ENCODE measurements at places on chromosomes 5 and 9.

- DNase-seq: no peak
These were observed 320.3 kb downstream of the SPATA31D1 start for GRCh38 chr9:82308836-82309235.

- DNase-seq: no peak
These were observed 264.8 kb downstream of the HSPA4 start for GRCh38 chr5:133316346-133317343.

DNA sequence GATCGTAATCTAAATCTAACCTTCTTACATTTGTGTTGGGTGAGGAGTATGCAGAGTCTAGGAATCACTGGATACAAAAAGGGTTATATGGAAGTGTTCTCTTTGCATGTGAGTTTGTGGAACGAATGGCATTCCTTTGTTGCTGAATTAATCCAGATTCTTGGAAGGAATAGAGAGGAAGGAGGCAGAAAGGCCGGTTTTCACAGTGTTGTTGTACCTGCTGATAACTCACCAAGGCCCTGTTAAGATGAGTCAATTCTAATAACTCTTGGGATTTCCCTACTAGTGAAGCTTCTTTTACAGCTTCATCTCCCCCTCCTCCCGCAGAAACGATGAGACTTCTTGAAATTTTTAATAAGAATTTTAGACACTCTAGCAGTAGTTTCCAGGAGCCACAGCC, 84.0 kb downstream of the ZSWIM6 start:
- no peak for DNase-seq

DNA sequence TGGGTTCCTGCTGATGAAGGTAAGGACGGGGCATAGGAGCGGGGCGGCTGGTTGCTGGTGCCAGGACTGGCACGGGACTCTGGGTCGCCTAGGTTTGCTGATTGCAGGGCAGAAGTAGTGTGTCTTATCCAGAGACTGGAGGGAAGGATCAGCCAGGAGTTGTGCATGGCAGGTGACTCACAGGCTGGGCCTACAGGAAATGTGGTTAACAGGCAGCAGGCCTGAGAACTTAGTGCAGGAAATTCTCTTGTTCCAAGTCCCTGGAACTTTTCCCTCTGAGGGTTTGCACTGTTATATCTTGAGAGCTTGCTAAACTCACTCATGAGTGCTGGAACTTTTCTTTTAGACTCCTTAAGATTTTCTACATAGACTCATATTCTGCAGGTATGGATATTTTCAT, 95.1 kb downstream of the ANXA2R start:
- no peak for DNase-seq

DNA sequence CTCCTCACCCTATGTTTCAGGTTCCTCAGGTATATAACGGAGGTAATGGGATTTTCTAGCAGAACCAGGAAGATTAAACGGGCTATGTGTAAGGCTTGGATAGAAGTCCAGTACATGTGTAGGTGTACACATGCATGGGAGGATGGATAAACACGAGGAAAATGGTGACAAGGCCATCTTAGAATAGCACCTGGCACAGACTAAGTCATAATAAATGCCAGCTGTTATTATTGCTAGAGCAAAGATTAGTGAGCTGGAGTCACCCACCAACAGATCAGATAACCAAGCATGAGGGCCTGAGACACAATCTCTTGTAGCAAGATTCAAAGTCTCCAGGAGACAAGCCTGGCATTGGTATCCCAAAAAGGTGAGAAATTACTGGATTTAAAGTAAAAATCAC, 21.1 kb downstream of the SPOCK1 start:
- no peak for DNase-seq

GRCh38 chr9:21813575-21814473, 11.4 kb downstream of the MTAP start:
- DNase-seq: peak; percentile 45

- peak; percentile 85 for DNase-seq
These were observed 14.8 kb upstream of the CEMIP2 start for GRCh38 chr9:71783120-71783523.

DNA sequence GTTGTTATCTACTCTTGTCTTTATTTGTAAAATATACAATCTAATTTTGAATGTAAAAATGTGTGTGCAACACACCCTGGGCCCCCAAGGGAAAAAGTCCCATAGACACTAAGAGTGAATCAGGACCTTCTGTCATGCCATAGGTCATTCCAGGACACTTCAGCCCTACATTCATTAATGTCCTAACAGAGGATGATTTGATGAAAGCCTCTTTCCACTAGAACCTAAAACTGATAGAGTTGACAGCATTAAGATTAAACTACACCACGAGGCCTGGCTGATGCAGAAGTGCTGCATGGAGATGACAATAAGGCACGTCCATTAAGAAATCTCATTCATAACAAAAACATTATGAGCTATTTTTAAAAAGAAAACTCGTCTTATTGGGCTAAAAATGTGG, 46.2 kb downstream of the FRMD3 start:
- no peak for DNase-seq

GRCh38 chr9:124045830-124046177, 34.2 kb downstream of the LHX2 start:
- DNase-seq: no peak

DNA sequence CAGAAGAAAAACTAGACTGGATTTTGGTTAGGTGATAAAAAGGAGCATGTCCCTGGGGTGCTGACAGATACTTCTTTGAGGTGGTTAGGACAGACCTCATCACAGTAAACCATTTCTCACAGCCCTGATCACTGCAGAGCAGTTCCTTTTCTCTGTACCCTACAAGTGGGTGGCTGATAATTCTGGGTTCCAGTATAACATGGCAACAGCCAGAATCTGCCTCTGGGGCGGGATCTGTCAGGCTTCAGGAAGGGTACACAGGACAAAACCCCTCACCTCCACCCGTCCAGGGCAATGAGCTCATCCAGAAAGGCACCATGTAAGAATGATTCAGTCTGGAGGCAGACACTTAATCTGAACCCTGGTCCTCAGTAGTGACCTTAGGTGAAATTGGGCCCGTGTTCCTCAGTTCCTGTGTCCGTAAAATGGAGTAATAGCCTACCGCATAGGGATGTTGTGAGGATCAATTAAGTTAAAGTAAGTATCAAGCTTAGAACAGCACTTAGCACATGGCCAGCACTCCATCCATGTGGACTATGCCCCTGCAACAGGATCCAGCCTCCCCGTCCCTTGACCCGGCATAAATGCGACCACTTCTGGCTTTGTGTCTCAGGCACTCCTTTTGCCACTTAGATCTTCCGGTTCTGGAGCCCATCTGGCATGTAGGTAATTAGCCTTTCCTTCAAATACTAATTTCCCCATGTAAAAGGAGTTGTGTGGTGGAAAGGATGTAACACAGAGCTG, 129.2 kb downstream of the LHFPL2 start:
- DNase-seq: no peak

DNA sequence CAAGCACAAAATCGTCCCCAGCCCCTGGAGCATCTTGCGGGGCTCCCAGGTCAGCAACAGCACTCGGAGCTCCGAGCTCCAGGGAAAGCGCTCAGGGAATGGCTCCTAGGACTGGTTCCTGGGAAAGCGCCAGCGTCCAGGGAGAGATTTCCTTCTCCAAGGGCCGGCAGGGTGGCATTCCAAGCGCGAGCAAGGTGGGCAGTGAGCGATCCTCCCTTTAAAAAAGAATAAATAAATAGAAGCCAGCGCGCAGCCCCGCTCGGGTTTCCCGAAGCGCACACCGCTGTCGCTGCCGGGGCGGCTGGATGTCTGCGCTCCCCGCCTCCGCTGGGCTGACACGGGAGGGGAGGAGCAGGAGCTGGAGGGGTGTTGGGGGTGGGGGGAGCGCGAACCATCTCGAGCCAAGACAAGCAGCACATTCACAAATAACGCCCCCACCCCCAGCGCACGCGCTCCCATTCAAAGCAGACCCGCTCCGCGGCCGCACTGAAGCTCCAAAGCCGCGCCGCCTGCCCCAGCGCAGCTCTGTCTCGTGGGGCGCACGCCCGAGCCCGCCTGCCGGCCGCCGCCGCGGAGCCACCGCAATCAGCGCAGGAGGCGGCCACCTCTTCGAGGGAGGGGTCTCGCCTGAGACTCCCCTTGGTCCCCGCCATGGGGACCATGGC, 327.4 kb downstream of the SH3GL2 start:
- no peak for DNase-seq

GRCh38 chr5:68845131-68845530, 248.7 kb upstream of the SLC30A5 start:
- DNase-seq: no peak

GRCh38 chr9:96022445-96023051, 147.1 kb downstream of the ERCC6L2 start:
- DNase-seq: no peak

DNA sequence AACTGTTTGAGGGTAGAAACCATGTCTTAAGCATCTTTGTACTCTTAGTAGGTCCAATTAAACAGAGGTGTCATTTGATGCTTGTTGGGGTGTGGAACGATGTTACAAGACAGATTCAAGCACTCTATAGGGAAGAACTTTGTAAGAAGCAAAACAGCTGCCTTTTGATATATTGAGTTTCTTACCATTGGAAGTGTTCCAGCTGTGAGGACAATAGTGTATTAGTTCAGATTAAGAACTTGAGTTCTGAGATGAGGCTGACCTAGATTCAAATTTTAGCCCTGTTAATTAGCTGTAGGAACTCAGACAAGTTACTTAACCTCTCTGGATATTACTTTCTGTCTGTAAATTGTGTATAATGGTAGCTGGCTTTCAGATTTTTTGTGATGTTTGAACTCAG, 19.6 kb upstream of the ZNF462 start:
- no peak for DNase-seq

DNA sequence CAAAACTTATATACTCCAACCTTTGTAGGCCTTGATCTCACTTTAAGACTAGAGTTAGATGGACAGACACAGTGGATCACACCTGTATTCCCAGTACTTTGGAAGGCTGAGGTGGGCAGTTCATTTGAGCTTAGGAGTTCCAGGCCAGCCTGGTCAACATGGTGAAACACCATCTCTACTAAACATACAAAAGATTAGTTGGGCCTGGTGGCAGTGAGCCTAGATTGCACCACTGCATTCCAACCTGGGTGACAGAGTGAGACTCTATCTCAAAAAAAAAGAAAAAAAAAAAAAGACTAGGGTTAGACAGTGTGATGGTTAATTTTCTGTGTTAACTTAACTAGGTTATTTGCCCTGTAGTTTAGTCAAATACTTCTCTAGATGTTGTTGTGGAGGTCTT, 74.1 kb downstream of the CFAP95 start:
- DNase-seq: no peak

DNA sequence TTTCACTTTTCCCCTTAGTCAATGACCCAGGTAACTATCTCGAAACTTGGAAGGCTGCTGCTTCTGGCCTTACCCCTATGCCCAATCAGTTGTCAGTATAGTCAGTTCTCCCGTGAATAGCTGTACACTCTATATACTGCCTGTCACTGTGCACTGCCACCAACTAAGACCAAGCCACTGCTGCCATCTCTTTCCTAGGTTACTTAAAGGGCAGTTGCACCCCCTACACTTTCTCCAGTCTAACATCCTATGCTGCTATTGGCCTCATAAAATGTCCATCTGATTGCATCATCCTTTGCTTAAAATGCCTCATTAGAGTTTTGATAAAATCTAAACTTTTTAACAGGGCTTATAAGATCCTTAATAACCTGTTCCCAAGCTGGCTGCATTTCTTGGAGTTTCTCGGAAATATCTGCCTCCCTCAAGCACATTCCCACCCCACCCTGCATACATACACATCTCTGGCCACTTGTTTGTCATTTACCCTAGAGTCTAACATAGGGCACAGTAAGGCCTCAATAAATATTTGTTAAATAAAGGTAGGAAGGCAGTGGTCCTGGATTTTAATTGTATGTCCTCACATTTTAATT, 32.8 kb upstream of the TNFAIP8 start:
- no peak for DNase-seq

DNA sequence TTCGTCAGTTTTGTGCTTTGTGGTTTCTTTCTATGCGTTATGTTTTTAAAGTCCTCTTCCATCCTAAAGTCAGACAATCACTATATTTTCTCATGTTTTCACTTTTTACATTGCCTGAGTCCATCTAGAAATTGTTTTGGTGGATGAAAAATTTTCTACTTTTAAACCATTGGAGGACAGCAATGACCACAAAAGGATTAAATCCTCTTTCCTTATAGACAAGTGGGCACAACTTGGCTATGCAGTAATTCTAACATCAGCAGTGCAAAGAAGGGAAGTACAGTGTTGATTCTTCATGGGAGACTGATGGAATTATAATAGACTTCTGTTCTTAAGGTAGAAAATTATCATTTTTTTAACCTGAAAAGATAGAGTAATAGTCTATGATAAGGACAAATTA, 75.5 kb downstream of the PALM2AKAP2 start:
- DNase-seq: no peak

DNA sequence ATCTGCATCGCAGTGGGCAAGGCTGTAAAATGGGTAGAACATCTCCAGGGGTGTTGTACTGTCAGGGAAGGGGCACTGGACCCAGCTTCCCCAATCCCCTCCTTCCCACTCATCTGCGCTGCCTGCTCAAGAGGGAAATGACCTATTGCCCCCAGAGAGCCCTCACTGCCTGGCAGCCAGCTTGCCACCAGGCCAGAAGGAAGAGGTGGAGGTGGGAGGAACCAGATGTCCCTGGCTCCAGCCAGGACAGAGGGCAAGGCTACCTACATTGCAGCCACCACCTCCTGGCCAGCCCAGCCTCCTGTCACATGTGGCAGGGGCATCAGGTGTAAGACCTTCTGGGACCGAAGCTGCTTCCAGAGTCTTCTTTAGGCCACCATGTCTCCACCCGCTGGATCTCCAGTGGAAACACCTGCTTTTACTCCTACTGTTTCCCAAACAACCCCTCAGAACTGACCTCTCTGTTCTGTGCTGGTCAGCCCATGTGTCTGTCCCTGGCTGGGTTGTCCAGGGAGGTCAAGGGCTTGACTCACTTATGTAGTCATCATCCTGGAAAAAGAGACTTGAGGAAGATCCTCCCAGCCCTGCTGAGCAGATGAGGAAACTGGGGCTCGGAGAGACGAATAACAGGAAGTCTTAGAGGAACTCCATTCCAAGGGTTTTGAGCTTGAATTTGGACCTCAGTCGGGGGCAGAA, 42.3 kb downstream of the JADE2 start:
- no peak for DNase-seq

DNA sequence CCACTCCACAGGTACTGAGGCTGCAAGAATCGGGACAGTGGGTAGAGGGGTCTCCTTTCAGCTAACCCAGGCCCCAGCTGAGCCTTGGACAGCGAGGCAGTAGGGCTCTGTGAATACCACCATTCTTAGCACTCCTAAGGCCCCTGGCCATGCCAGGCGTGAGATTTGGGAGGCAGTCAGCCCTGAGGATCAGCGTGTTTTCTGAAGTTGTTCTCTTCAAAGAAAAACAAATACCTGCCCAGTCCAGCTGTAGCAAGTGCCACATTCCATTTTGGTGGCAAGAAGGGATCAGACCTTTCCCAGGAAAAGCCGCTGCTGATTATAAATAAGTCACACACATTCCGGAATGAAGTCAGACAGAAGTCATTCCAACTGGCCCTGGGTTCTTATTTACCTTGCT, 47.8 kb downstream of the RALGPS1 start:
- no peak for DNase-seq

DNA sequence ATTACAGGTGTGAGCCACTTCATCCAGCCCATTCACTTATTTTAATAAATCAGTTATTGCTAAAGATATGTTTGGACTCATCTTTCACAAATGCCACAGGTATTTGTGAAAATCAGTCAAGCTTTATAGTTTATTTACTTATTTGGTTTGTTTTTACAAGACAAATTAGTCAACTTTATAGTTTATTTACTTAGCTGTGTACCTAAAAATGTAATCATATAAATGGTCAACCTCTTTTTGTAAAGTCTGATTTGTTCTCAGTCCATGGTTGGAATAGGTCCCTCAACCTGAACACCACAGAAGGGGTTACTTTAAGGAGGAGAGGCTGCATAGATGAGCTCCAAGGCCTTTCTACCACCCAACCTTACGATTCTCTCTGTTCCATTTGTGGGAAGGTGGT, 80.2 kb downstream of the GNAQ start:
- no peak for DNase-seq

GRCh38 chr5:147169399-147169798, 65.4 kb upstream of the STK32A start:
- no peak for DNase-seq

Data from stimulated activated CD4-positive, alpha-beta T cell treated with anti-CD3 and anti-CD28 coated beads, Interleukin-2, amount 100 ng/mL, for 4 hours (primary cell).